ENCODE measurements at places on chromosomes 3 and 15. TPM values are rescaled to one million over a fixed set of nuclear protein-coding genes. Genes with fewer than 3 reads are reported as not detected.

DNA sequence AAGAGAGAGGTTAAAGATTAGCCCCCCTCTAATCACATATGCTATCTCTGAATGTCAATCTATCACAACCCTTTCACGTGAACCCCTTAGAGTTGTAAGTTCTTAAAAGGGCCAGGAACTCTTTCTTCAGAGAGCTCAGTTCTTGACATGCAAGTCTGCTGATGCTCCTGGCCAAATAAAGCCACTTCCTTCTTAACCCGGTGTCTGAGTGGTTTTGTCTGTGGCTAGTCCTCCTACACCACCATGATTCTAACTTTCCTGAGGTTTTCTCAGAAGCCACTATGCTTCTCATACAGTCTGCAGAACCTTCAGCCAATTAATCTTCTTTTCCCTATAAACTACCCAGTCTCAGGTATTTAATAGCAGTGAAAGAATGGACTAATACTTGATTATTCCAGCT lies 231.1 kb upstream of the CNTN6 start:
- DNase-seq, result no peak

- DNase-seq, result no peak
Measured at GRCh38 chr3:127570520-127570919, 20.0 kb downstream of the TPRA1 start.

GRCh38 chr3:65083240-65083639 lies 395.4 kb upstream of the ADAMTS9 start:
- DNase-seq, result no peak

DNA sequence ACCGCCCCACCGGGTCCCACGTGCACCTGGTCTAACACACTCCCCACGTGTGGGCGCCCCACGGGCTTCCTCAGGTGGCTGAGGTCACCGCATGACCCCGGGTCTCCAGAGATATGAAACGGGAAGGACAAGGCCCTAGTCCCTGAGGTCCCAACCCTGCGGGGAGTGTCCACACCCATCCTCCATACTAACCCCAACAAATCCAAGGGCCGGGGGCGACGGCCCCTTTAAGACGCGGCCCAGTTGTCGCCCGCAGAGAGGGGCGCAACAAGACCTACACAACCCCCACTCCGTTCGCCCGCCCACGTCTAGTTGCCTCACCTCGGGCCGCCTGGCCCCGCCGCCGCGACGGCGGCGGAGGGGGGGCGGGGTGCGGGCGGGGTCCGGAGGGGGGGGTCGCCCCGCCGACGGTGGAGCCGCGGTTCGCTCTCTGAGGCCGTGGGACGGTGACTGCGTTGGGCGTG lies 396 bp downstream of the INO80 start:
- peak; percentile 84 for DNase-seq

- DNase-seq, result no peak
Measured at GRCh38 chr3:48013288-48013980, 2.8 kb downstream of the MAP4 start.

DNA sequence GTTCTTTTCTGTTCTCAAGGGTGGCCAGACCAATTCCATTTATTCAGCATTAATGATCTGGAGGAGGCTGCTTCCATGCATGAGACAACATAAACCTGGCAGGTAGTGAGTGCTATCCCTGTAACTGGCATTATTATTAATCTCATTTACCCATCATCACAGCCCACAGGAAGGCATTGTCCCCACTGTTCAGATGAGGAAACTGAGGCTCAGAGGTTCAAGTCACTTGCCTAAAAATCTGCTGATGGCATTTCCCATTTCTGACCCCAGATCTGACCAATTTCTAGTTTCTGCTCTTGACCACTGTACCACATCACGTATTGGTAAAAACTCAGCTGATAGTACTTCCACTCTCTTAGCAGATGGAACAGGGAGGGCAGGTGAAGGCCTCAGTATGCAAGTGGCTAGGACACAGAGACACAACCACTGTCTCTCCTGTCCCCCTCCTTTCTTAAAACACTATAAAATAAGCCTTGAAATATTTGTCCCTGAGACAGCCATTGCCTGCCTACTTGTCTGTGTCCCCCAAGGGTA lies 36.1 kb downstream of the TRANK1 start:
- DNase-seq, result no peak

DNA sequence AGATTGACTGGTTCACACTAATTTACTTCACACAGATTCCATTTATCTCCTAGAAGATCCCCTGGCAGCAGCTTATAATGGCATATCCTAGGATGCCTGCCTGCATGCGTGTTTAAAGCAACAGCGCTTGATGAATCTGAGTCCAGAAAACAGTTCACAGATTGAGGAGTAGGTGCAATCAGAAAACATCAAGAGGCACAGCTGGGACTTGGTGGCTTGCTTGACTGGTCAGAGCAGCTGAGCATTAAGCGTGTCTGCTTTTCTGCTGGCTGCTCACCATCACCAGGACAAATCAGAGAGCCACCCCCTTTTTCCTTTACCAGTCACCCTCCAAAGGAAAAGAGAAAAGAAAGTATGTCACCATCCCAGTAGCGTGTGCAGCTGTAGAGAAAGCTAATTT lies 223.6 kb downstream of the WDR72 start:
- no peak for DNase-seq

DNA sequence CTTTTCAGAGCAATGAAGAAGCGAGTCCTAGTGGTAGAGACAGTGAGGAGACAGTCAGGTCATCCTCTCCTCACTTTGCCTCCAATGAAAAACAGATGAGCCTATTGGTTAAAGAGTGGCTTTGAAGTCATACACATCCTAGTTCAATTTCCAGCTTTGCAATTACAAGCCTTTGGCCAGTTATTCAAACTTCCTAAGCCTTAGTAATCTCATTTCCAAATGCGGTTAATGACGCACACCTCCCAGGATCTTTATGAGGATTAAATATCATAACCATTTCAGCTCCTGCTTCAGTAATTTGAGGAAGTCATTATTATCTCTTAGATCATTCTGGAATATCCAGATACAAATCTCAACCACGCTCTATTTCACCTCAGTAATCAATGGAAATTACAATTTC lies 10.0 kb upstream of the ST6GAL1 start:
- no peak for DNase-seq

- DNase-seq, result no peak
Measured at GRCh38 chr3:63979093-63979885, 44.0 kb downstream of the PSMD6 start.

GRCh38 chr3:47731061-47731460 lies 50.6 kb downstream of the SMARCC1 start:
- DNase-seq, result no peak

- DNase-seq, result no peak
Measured at GRCh38 chr3:13626396-13626795, 77.5 kb downstream of the FBLN2 start.

DNA sequence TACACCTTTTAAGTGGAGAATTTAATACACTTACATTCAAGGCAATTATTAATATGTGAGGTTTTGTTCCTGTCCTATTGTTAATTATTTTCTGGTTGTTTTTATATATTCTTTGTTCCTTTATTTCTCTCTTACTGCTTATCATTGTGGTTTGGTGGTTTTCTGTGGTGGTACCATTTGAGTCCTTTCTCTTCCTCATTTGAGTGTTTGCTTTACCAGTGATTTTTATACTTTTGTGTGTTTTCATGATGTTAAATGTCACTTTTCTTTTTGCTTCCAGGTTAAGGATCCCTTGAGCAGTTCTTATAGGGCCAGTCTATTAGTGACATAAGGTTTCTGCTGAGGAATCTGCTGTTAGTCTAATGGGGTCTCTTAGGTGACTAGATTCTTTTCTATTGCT lies 116.5 kb downstream of the LRRK1 start:
- DNase-seq, result no peak

DNA sequence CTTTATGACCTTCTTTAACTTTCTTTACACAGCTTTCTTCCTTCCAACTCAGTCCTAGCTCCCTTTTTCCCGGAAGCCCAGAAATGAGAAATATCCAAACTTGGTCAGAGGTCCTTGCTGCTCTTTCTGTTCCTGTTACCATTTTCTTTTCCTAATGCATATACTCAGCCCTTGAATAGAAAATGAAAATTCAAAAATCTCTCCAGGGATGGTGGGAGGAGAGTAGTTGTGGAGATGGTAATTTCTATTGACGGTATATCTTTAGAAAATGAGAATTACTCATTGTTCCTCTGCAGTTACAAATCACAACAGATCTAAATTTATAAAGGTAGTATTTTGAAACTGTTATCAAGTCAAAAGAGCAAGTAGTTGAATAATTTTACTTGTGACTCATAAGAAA lies 255.1 kb downstream of the NEK10 start:
- DNase-seq, result no peak

DNA sequence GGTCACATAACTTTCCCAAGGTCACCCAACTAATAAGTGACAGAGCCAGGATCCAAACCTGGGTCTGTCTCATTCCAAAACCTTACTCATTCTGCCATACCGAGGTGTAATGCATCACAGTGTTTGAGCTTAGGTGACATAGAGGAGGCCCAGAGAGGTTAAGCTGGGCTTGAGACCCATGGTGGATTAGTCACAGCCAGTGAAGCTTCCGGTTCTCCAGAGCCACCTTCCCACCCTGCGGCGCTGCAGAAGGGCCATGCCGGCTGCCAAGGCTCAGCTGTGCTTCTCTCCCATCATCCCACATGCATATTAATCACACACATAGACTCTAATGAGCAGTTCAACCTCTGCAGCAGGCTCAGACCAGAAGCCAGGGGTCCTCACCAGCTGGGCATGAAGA lies 42.2 kb downstream of the SPSB4 start:
- no peak for DNase-seq

GRCh38 chr3:45472795-45473194 lies 84.4 kb downstream of the LARS2 start:
- no peak for DNase-seq

DNA sequence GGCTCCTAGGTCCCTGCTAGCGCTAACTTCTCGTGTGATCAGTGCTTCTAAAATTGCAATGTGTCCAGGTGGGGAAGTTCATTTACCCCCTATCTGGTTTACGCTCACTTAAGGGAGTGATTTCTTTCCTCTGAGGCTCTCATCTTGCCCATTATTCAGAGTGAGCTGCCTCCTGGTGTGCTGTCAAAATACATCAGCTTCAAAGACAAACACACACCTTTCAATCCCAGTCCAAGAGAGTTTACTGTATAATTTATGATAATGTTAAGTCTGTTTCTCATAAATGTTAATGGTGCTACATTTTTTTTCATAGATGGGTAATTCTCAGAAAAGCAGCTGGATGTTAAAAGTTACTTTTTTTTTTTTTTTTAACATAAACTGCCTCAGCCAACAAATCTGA lies 112.3 kb downstream of the RORA start:
- DNase-seq, result no peak

DNA sequence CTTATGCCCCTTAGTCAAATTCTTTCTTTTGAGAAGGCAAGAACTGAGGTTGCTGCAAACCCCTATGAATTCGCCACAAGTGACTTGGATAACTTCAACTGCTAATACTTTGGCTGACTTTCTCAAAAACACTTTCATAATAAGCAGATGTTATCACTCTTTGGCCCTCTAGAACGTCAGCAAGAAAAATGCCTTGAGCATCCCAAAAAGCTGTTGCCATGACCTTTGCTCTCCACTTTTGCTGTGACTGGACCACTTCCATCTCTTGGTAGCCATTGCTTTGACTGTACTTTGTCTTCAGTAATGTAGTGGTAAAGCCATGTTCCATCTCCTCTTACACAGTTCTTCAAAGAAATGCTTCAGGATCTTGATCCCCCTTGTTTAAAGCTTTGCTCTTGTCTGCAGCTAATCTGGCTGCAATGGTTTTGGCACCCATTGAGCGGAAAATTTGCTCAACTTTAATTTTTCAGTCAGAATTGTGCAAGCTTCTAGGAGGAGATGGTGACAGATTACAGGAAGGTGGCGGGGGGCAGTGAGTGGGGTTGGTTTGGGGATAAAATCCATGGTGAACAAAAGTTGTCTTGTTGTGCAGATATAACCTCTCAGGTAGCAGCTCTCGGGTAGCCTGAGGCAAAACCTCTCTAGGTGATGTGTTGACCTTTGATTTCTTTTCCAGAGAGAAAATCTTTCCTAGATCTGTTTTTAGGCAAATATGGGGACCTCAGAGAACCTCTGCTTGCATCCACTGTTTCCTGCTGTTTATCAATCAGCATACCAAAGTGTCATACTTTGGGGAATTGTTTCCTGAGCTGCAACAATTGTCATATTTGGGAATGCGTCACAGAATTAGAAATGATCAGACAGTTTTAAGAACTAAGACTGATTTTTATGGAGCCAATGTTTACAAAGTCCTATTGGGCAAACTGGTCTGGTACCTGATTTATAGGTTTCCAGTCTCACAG lies 83.6 kb downstream of the CCR1 start:
- no peak for DNase-seq

GRCh38 chr3:47473391-47473790 lies 2.4 kb downstream of the SCAP start:
- DNase-seq, result no peak

GRCh38 chr3:58798312-58798711 lies 131.7 kb upstream of the FAM3D start:
- DNase-seq, result no peak

CASR gene
- 0.05 TPM for total RNA-seq

GCSAM gene
- total RNA-seq, result 12.1 TPM

ADAMTS7 gene
- total RNA-seq, result 0.23 TPM

NANOGP8 gene
- total RNA-seq, result not detected

GP5 gene
- total RNA-seq, result 0.37 TPM

MYZAP gene
- 0.11 TPM for total RNA-seq

CYP1A2 gene
- total RNA-seq, result not detected

ZIC1 gene
- total RNA-seq, result not detected

ACAA1 gene
- 64.6 TPM for total RNA-seq

ESYT3 gene
- 0.37 TPM for total RNA-seq

ST8SIA2 gene
- not detected for total RNA-seq

Data from activated CD4-positive, alpha-beta T cell treated with anti-CD3 and anti-CD28 coated beads for 36 hours (primary cell).